Lung (tissue), 17 donors: ENCODE measurements at places on chromosomes 2 and 18. TPM values are rescaled to one million over a fixed set of nuclear protein-coding genes. Genes with fewer than 3 reads are reported as not detected.
A peak's percentile ranks its signal among the peaks of the same experiment; 100 is the strongest.

DNA sequence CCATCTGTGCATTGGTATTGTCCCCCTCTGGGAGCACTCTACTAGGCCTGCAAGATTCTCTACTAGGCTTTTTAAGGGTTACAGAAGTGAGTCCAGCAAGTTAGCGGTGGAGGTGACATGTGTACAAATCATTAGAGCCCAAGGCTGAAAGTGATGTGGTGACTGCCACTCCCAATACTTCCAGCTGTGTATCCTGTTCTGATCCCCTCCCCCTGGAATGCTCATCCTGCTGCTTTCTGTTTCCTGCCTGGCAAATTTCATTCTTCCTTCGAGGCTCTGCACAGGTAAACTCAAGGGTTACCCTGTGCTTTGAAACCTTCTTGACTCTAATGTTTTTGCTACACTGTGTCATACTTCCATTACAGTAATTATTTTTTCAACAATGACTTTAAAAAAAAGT lies 258.5 kb upstream of the REV1 start:
- peaks cover 2% of the 10 kb centered on the region for H3K4me1 ChIP-seq
- H3K27ac ChIP-seq, result no peak overlapping the region
- H3K4me3 ChIP-seq, result no peak overlapping the region
- no peak for DNase-seq
- H3K27me3 ChIP-seq, result no peaks in the 10 kb centered on the region
- H3K36me3 ChIP-seq, result no peaks in the 10 kb centered on the region

- no peaks in the 10 kb centered on the region for H3K36me3 ChIP-seq
- peaks cover 13% of the 10 kb centered on the region for H3K4me1 ChIP-seq
- peak overlapping the region; percentile 21 for H3K27ac ChIP-seq
- no peak overlapping the region for H3K4me3 ChIP-seq
- no peaks in the 10 kb centered on the region for H3K27me3 ChIP-seq
These were observed 63.1 kb upstream of the MCFD2 start for GRCh38 chr2:46978723-46979122.

DNA sequence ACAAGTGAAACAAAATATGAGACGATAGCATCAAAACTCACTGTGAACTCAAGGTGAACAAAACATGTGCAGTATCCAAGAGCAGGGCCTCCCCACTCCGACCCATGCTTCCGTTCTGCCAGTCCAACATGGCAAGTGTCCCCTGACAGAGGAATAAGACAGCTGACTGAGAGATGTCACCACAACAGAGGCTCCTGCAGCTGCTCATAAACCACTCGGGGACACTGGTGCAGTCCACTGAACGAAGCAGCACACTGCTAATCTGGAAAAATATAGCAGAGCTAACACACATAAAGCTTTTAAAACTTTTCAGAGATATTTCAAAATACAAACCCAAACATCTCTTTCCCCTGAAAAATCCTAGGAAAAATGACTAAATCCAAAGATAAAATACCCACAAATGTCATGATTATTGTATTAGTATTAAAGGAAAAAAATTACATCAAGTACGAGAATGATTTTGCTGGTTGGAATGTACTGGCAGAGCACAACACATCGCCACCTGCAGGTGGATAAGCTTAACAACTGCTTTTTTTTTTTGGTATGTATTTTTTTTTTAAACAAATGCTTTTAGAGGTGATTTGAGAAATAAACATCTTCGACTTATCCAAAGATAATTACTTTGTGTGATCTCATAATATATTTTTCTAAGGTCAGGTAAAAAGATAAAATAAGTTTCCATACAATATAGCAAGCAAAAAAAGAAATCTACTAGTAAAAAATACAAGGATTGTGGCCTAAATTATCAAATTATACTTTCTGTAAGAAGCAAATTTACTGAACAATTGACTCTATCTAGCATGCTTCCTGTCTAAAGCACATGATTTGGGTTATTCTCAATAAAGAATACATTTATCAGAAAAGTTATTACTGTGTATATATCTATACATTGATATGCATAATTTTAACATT lies 18.6 kb downstream of the THADA start:
- H3K4me1 ChIP-seq, result no peaks in the 10 kb centered on the region
- H3K27ac ChIP-seq, result peak overlapping the region; percentile 17
- DNase-seq, result peak; percentile 67
- H3K27me3 ChIP-seq, result no peaks in the 10 kb centered on the region
- peaks cover 24% of the 10 kb centered on the region for H3K36me3 ChIP-seq
- no peak overlapping the region for H3K4me3 ChIP-seq

DNA sequence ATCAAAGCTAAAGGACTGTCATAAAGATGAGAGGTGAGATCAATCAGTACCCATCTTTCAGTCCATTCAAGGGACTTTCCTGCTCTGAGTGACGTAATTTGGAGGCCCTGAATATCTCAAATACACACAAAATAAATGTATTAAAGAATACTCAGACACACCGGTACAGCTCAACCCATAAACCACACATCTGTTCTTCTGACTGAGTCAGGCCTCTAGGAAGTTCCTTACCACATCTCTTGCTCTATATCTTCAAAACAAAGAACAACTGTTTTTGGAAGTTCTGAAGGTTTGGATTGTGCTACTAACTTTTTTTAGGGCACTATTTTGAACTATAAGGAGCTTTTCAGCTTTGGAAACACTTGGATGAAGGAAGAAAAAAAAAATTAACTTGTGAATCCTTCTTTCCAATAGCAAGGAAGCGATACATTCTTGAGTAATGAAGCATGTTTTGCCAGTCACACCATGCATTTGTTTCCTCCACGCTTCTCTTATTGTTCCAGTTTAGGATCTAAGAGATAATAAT lies 866.5 kb upstream of the VRK2 start:
- no peak overlapping the region for H3K4me3 ChIP-seq
- H3K27ac ChIP-seq, result no peak overlapping the region
- H3K27me3 ChIP-seq, result no peaks in the 10 kb centered on the region
- DNase-seq, result no peak
- no peaks in the 10 kb centered on the region for H3K4me1 ChIP-seq
- H3K36me3 ChIP-seq, result no peaks in the 10 kb centered on the region

DNA sequence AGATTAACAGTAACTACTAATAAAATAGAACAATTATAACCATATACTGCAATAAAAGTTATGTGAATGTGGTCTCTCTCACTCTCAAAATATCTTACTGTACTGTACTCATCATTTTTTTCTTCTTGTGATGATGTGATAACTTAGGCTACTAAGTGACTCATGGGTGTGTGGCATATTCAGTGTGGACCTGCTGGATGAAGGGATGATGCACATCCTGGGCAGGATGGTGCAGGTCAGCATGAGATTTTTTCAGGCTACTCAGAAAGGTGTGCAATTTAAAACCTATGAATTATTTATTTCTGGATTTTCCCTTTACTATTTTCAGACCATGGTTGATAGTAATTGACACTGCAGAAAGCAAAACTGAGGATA lies 90.7 kb downstream of the NCKAP5 start:
- no peaks in the 10 kb centered on the region for H3K36me3 ChIP-seq
- H3K27me3 ChIP-seq, result no peaks in the 10 kb centered on the region
- no peaks in the 10 kb centered on the region for H3K4me1 ChIP-seq
- H3K27ac ChIP-seq, result no peak overlapping the region

DNA sequence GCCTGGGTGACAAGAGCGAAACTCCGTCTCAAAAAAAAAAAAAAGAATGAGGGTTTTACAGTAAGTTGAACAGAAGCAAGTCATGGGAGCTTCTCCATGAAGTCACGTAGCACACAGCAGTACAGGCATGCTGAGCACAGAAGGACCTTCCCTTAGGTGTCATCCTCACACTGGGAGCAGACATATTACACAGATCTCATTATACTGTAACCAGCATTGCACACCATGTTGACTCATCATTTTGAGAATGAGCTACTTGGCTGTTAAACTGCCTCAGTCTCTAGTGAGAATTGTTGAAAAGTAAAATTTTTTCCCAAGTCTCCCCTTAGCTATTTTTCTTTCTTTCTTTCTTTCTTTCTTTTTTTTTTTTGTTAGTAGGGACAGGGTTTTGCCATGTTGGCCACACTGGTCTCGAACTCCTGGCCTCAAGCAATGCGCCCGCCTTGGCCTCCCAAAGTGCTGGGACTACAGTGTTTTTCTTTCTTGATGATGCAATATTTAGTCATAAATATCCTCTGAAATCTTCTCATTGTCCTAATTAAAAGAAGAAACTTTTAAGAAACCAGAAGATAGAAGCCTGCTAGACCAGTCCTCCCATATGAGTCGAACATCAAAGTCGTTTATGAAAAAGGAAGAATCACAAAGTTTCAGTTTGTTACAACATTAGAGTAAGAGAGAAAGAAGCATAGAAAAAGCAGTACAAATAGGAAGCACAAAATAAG lies 37.9 kb upstream of the PPP1CB start:
- no peaks in the 10 kb centered on the region for H3K27me3 ChIP-seq
- no peaks in the 10 kb centered on the region for H3K36me3 ChIP-seq
- no peak overlapping the region for H3K4me3 ChIP-seq

GRCh38 chr2:29123617-29124349 lies 8.6 kb downstream of the CLIP4 start:
- peaks cover 3% of the 10 kb centered on the region for H3K27me3 ChIP-seq
- no peak overlapping the region for H3K4me3 ChIP-seq
- no peak for DNase-seq

DNA sequence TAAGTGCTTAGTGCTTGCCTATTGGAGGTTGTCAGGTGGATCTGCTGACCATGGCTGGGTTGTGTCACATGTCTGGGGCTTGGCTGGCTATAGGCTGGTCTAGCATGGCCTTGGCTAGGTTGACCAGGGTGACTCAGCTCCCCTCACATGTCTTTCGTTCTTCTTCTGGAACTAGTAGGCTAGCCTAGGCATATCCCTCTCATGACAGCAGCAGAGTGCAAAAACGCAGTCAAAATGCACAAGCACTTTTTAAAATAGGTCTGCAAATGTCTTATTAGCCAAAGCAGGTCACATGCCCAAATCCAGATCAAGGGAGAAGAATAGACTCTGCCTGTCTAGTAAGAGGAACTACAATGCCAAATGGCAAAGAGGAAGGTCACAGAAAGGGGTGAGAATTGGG lies 179.7 kb upstream of the ACVR2A start:
- no peaks in the 10 kb centered on the region for H3K27me3 ChIP-seq
- no peak for DNase-seq
- H3K27ac ChIP-seq, result no peak overlapping the region
- no peak overlapping the region for H3K4me3 ChIP-seq
- H3K36me3 ChIP-seq, result no peaks in the 10 kb centered on the region
- no peaks in the 10 kb centered on the region for H3K4me1 ChIP-seq

DNA sequence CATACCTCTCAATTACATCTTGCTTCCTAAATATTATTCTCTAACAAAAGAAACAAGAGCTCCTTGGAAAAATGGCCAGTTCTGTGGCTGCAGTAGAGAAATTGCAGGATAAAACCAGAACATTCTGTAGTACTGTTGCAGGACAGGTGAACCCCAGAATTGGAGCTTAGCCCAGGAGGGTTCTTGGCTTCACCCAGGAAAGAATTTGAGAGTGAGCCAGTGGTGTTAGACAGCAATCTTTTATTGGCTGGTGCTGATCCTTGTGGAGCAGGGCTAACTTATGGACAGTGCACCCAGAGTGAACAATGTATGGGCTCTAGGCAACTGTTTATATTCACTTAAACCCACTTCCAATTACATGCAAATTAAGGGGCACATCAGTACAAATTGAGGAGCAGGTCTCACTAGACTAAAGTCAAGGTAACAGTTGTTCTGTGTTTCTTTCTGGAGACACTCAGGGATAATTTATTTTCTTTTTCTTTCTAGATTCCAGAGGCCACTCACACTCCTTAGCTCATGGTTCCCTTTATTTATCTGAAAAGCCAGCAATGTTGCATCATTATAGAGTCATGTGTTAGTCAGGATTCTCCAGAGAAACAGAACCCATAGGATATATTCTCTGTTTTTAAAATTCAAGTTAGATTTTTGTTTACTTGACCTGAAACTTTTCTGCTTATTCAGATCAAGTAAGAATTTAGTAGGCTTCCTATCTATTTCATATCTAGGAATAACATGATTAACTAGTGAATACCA lies 348.1 kb downstream of the CCDC85A start:
- H3K27ac ChIP-seq, result no peak overlapping the region
- no peaks in the 10 kb centered on the region for H3K4me1 ChIP-seq
- no peak for DNase-seq
- H3K27me3 ChIP-seq, result no peaks in the 10 kb centered on the region
- H3K36me3 ChIP-seq, result no peaks in the 10 kb centered on the region

ORMDL1 gene
- 167 TPM for polyA plus RNA-seq

C2orf72 gene
- 0.28 TPM for polyA plus RNA-seq

PSMA8 gene
- not detected for polyA plus RNA-seq

FAM110C gene
- polyA plus RNA-seq, result 2.8 TPM

NTSR2 gene
- polyA plus RNA-seq, result not detected

IGFBP5 gene
- 34.4 TPM for polyA plus RNA-seq

CRYGD gene
- polyA plus RNA-seq, result not detected
